Endodermal cell (in vitro differentiated cells): ENCODE measurements at places on chromosomes 3 and 15. TPM values are rescaled to one million over a fixed set of nuclear protein-coding genes. Genes with fewer than 3 reads are reported as not detected.
A peak's percentile ranks its signal among the peaks of the same experiment; 100 is the strongest.

The TBL1XR1 gene
- total RNA-seq, result 227 to 278 TPM (median 235 TPM) in 3 replicates

The TF gene
- total RNA-seq, result 0.23 and 0.40 TPM in 2 replicates

The CALML4 gene
- 6.4 and 9.7 TPM in 2 replicates for total RNA-seq

The FBXO40 gene
- not detected in 2 replicates for total RNA-seq

The GABRG3 gene
- 0.25 and 0.48 TPM in 2 replicates for total RNA-seq

- H3K4me3 ChIP-seq, result no peak overlapping the region
- H3K27me3 ChIP-seq, result peaks cover 13% of the 10 kb centered on the region
- no peak for DNase-seq
- H3K27ac ChIP-seq, result no peak overlapping the region
- no peaks in the 10 kb centered on the region for H3K36me3 ChIP-seq
- no peaks in the 10 kb centered on the region for H3K4me1 ChIP-seq
Observed at GRCh38 chr3:10333349-10333650, 12.4 kb upstream of the SEC13 start.

DNA sequence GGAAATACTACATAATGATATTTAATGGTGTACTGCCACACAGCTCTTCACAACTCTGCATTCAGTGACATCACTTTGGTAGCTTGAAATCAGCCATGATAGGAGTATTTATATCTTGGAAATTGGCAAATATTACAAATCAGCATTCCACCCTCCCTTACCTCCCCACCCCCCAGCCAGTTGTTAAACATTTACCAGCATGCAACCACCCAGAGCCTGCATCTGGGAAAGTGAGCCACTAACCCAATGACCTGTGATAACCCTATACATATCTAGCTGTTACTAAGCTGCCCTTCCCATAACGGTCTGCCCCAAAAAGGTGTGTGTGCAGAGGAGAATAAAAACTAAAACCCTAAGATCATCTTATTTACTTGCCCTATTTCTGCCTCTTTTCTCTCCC is 44.6 kb upstream of the SATB1 start:
- H3K4me1 ChIP-seq, result peaks cover 3% of the 10 kb centered on the region
- H3K4me3 ChIP-seq, result no peak overlapping the region
- no peaks in the 10 kb centered on the region for H3K36me3 ChIP-seq
- H3K27ac ChIP-seq, result no peak overlapping the region

DNA sequence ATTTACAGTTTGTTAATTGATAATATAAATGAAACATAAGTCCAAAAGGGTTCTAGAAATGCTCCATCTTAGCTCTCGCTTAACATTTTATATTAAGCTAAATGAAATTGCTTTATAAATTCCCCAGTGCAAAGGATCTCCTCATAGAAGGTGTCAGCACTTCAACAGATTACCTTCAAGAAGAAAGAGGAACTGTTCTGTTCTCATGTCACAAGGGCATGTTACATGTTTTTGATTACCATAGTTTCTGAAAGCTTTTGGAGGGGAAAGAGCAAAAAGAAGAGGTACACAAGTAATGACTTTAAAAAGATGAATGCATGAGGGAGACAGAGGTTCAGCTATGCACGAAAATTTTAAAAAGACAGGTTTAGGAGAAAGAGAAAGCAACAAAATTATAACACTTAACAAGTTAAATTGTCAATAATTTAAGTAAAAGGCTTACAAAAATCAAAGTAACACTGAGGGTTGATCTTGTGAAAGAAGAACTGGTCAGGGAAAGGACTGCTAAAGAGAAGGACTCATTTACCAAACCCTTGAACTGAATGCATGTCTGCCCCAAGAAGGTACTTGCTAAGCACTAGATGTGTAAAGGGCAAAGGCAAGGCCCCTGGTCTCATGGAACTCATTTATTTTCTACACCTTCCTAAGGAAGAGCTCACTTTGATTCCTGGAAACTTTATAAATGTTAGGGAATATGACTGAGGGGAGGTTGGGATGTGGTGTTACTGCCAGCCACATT is 45.1 kb downstream of the CCDC191 start:
- no peak overlapping the region for H3K27ac ChIP-seq
- H3K4me1 ChIP-seq, result no peaks in the 10 kb centered on the region
- no peak for DNase-seq
- H3K36me3 ChIP-seq, result no peaks in the 10 kb centered on the region
- H3K4me3 ChIP-seq, result no peak overlapping the region

DNA sequence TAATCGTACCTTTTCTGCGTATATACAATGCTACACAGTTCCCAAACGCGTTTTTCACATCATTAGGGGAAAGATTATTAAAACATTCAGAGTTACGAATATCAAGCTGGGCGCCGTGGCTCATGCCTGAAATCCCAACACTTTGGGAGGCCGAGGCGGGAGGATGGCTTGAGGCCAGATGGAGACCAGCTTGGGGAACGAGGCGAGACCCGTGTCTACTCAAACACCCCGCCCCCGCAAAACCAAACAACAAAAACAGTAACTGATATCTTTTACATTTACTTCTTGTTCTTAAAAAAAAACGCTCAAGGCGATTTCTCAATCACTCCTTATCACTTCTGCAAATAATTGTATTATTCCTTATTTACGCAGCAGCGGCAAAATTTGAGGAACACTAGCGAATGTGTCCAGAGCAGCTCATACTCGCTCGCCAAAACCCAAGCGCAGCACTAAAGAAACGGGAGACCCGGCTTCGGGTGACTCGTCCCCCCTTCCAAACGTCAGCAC is 1.2 kb downstream of the ZBTB11 start:
- no peaks in the 10 kb centered on the region for H3K27me3 ChIP-seq
- DNase-seq, result no peak
- H3K27ac ChIP-seq, result peak overlapping the region; percentile 78

GRCh38 chr15:81291916-81292522 is 31.9 kb downstream of the STARD5 start:
- H3K4me1 ChIP-seq, result no peaks in the 10 kb centered on the region
- no peaks in the 10 kb centered on the region for H3K36me3 ChIP-seq
- H3K27me3 ChIP-seq, result no peaks in the 10 kb centered on the region
- no peak overlapping the region for H3K27ac ChIP-seq
- DNase-seq, result no peak
- no peak overlapping the region for H3K4me3 ChIP-seq

DNA sequence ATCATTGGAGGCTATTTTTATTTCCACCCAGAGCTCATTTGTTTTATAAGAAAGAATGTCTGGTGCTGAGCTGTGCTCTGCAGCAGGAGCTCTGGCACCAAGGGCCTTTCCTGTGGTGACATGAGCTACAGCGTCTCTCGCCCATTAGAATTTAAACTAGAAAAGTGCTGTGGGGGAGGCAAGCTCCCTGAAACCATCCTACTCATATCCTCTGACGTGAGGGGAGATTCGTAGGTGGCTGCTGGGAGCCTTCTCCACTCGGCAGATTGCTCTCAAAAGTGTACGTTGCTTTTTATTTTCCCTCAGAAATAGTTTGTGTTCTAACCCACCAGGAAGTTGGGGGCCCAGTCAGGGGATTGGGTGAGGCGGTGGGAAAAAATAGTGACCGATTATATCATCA is 76.3 kb upstream of the ARHGEF3 start:
- DNase-seq, result no peak
- no peaks in the 10 kb centered on the region for H3K36me3 ChIP-seq
- H3K4me1 ChIP-seq, result peaks cover 4% of the 10 kb centered on the region
- no peak overlapping the region for H3K4me3 ChIP-seq
- no peaks in the 10 kb centered on the region for H3K27me3 ChIP-seq

DNA sequence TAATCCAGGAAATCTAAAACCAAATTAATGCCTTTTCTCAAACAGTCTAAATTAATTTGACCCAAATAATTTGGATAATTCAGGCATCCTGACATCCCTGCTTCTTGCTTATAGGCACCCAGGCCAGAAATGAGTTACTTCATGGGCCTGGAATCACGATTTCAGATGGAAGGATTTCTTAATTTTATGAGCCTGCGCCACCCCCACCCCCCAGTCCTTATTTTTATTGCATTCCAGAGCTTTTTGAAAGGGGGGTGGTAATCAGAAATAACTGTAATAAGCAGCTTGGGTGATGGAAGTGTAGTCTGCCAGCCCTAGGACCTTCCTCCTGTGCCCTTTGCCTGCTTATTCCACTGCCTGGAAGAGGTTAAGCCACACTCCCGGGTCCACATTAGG is 1.3 kb downstream of the AP2M1 start:
- DNase-seq, result no peak
- H3K4me3 ChIP-seq, result peak overlapping the region; percentile 96
- H3K27ac ChIP-seq, result peak overlapping the region; percentile 58

DNA sequence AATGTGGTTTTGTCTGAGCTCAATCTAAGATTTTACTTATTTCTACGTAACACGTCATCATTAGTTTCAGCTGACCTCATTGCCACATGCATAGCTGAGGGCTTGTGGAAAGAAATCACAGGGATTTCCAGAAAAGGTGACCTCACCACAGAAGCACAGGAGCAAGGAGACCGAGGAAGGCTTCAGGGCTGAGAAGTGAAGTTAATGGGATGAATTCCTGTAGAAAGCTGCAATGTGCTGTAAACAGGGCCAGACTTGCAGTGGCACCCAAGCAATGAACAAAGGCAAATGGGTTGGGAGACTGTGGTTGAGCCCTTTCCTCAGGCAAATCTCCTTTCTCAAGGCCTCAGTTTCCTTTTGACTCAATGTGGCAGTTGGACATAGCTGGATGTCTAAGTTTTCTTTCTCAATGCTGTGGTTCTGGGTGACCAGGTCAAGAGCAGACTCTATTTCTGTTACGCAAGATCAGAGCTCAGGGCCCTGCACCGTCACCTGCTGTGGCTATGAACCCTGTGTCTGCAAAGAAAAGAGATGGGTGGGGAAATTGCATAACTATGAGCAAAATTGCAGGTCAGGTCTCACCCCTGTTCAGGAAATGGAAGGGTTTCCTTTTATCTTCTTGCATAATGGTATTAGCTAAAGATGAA is 252.2 kb upstream of the TBL1XR1 start:
- H3K36me3 ChIP-seq, result no peaks in the 10 kb centered on the region
- no peak for DNase-seq
- no peak overlapping the region for H3K27ac ChIP-seq
- H3K4me3 ChIP-seq, result no peak overlapping the region
- no peaks in the 10 kb centered on the region for H3K27me3 ChIP-seq
